ENCODE measurements at places on chromosomes 2 and 18.

DNA sequence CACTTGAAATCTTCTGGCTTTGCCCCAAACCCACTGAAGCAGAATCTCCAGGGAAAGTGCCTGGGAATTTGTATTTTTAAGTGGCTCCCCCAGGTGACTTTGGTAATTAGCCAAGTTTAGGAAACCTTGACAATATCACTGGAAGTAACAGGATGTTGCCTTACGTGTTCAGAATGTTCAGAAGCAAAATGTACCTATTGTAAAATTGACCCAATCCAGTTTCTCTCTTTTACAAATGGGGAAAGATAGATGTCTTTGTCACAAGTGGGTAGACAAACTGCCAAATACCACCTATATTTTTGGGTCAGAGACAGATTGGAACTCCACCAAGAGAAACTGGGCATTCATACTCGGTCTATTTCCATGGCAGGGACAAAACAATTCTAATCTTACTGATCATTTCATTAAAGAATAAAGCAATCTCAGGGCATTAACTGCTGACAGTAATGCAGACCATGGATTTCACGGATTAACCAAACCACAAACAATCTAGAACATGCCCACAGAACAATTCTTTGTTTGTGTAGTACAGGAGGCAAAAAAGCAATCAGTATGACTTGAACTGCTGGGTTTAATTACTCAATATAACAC, 255.8 kb downstream of the ERBB4 start:
- no peak for DNase-seq

- no peak for DNase-seq
Measured at GRCh38 chr2:9144046-9144445, 62.6 kb upstream of the ASAP2 start.

DNA sequence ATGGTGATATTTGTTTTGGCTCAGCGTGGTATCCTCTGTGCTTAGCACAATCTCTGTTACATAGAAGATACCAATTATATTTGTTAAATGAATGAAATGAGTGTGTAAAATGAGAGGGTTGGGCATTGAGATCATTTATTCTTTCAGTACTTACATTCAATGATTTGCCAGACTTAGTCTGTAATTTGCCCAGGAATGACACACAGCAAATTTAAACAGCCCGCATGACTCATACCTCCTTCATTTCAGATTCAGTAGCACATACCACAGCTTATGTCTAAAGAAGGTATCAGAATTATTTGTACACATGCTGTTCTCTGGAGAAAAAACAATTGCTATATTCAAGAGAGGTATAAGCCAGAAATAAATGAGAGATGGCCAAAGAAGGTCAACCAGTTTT, 37.0 kb downstream of the KLHL14 start:
- no peak for DNase-seq

GRCh38 chr2:82793711-82794435, 1665.2 kb downstream of the SUCLG1 start:
- DNase-seq: no peak

GRCh38 chr2:109527079-109527478, 86.7 kb downstream of the SEPTIN10 start:
- DNase-seq: no peak

GRCh38 chr2:197209246-197209645, 101.3 kb downstream of the ANKRD44 start:
- DNase-seq: no peak

DNA sequence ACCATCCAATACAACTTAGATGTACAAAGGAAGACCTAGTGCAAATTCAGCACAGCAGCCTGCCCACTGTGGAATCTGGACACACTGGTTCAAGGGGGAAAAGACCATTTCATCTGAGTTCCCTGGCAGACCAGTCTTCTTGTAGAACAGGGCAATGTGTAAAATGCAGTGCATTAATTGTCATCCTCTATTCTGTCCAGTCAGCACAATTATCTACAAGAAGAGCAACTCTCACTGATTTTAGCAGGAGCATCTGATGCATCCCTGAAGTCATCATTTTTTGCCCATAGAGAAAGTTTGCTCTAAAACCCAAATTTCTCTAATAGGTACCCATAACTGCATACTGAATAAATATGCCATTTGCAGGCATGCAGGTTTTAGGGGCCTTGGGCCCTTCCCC, 81.8 kb upstream of the LYPD1 start:
- no peak for DNase-seq

DNA sequence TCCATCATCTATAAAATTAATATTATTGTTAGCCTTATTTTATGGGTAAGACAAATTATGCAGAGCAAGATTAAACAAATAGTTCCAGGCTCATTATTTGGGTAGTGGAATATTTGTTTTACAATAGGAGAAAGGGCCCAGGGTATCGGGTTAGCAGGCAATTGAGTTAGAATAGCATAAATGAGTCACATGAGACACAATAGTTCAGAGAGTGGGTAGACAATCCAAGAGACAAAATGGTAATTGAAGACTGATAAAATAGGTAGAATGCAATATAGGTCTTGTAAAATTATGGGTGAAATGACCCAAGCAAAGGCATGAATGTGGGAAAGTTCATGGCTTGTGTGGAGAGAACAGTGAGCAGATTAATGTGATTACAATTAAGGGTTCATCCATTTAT, 790.9 kb upstream of the GCFC2 start:
- DNase-seq: no peak

GRCh38 chr2:8149985-8150539, 531.8 kb upstream of the ID2 start:
- DNase-seq: no peak

- DNase-seq: peak; percentile 57
Measured at GRCh38 chr2:134668821-134669220, 50.0 kb downstream of the TMEM163 start.

GRCh38 chr2:138267161-138267901, 234.2 kb upstream of the SPOPL start:
- DNase-seq: no peak

GRCh38 chr2:126658319-126658904, 2.5 kb downstream of the GYPC start:
- DNase-seq: no peak

DNA sequence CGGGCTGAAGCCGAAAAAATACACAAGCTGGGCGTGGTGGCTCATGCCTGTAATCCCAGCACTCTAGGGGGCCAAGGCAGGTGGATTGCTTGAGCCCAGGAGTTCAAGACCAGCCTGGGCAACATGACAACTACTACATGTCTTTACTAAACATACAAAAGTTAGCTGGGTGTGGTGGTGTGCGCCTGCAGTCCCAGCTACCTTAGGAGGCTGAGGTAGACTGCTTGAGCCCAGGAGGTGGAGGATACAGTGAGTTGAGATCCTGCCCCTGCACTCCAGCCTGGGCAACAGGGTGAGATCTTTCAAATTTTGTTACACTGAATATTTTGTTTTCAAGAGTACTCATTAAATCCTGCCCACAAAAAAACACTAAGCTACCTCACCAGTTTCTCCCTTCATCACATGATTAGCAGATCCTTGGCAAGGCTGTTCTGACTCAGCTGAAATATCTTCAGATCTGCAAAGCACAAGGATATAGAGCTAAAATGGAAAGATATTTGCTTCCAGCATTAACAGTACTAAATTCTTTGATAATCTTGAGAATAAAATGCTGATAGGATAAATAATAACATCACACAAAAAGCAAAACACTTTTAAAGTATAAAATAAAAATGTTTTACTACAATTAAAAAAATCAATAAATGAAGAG, 28.2 kb upstream of the MCM6 start:
- DNase-seq: no peak

- no peak for DNase-seq
Measured at GRCh38 chr2:2827046-2827636, 496.1 kb upstream of the MYT1L start.

GRCh38 chr2:206873423-206873822, 65.9 kb upstream of the CPO start:
- no peak for DNase-seq

DNA sequence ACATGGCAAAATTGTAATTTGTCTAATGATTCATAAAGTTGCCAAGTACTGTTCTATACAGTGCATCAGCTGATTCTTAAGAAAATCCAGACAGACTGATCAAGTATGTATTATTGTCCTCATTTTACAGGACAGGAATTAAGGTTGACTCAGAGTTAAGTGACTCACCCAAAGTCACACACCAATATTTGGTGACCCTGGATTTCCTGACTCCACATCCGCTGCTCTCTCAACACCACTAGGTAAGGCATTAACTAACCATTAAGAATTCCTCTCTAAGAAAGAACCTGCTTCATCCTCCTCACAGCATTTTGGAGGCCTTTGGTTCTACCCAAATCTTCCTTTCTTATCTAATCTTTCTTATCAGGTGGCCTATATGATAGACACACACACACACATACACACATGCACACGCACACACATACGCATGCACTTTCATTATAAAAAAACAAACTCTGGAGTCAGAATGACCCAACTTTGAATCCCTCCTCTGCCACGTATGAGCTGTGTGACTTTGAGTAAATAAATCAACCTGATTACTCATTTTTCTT, 150.8 kb downstream of the ANKRD44 start:
- DNase-seq: no peak

GRCh38 chr2:96306370-96306769, 1.0 kb upstream of the SNRNP200 start:
- no peak for DNase-seq
